ENCODE measurements at places on chromosomes 5 and 9. TPM values are rescaled to one million over a fixed set of nuclear protein-coding genes. Genes with fewer than 3 reads are reported as not detected.

GRCh38 chr9:71592400-71592799 lies 175.9 kb downstream of the CEMIP2 start:
- no peak overlapping the region for H3K4me3 ChIP-seq
- H3K4me1 ChIP-seq: no peaks in the 10 kb centered on the region
- H3K27me3 ChIP-seq: no peaks in the 10 kb centered on the region

DNA sequence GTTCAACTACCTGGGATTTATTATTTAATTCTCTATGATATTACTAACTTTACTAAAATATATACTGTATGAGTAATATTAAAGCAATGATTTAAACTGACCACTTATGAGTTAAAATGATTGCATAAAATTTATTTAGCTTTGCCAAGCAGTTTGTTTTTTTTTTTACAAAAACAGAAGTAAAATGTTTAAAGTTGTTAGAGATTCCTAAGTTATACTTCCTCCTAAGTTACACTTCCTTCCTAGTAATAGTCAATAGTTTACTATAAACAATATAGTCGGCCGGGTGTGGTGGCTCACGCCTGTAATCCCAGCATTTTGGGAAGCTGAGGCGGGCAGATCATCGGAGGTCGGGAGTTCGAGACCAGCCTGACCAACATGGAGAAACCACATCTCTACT lies 23.7 kb upstream of the LRRC19 start:
- DNase-seq: no peak
- H3K36me3 ChIP-seq: peaks cover 7% of the 10 kb centered on the region
- H3K27me3 ChIP-seq: no peaks in the 10 kb centered on the region
- H3K4me1 ChIP-seq: no peaks in the 10 kb centered on the region

- no peaks in the 10 kb centered on the region for H3K36me3 ChIP-seq
- peaks cover 12% of the 10 kb centered on the region for H3K4me1 ChIP-seq
- H3K27me3 ChIP-seq: no peaks in the 10 kb centered on the region
Measured at GRCh38 chr9:37800631-37801286, at the start of gene DCAF10. Gene DCAF10, plus strand, starts transcription at chr9:37800797. Its CDS starts 70 bp downstream, at chr9:37800867.

GRCh38 chr9:88678008-88678407 lies 143.0 kb downstream of the NXNL2 start:
- no peaks in the 10 kb centered on the region for H3K36me3 ChIP-seq
- H3K27ac ChIP-seq: no peak overlapping the region
- no peak overlapping the region for H3K4me3 ChIP-seq
- no peaks in the 10 kb centered on the region for H3K27me3 ChIP-seq
- H3K4me1 ChIP-seq: no peaks in the 10 kb centered on the region

SLC25A48 gene
- total RNA-seq: 1.8 TPM

GRCh38 chr5:144183254-144183889 lies 12.7 kb downstream of the KCTD16 start:
- no peaks in the 10 kb centered on the region for H3K36me3 ChIP-seq
- H3K4me3 ChIP-seq: no peak overlapping the region
- DNase-seq: no peak

DNA sequence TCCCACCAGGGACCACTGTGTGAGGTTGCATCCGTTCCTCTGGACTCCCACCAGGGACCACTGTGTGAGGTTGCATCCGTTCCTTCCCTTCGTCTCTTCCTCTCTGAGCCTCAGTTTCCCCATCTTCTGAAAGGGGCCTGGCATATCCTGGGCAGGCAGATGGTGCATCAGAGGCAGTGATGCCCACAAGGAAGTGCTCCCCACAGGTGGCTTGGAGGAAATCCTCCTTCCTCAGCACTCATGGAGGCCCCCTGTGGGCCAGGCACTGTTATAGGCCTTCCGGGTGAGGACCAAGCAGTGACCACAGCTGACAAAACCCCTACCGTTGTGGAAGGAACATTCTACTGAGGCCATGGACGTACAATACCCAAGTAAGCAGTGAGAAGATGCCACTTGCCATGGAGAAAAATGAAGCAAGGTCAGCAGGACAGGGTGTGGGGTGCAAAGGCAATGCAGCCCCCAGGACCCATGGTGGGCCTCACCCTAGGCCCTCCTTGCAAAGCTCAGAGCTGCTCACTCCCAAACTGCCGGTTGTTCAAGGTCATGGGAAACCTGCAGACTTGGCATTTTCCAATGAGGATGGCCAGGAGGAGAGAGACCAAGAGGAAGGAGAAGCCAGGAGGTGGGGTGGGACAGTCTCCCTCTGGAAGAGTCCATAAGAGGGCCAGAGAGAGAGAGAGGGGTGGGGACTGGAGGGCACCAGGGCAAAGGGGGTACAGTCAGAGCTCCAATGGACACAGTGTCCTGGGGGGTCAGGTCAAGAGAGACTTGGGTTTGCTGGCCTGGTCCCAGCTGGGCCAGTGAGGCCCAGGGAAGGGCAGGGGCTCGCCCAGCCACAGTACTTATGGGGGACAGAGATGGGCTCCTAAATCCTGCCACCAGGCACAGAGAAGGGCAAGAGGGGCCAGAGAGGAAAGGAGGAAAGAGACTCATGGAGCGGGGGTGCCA lies 51.1 kb downstream of the C9orf50 start:
- H3K27ac ChIP-seq: peak overlapping the region; percentile 74
- H3K4me1 ChIP-seq: peaks cover 34% of the 10 kb centered on the region
- no peak overlapping the region for H3K4me3 ChIP-seq
- H3K27me3 ChIP-seq: peaks cover 23% of the 10 kb centered on the region
- no peaks in the 10 kb centered on the region for H3K36me3 ChIP-seq
- DNase-seq: no peak

- H3K4me1 ChIP-seq: peaks cover 7% of the 10 kb centered on the region
- H3K27ac ChIP-seq: no peak overlapping the region
- no peak overlapping the region for H3K4me3 ChIP-seq
- H3K36me3 ChIP-seq: no peaks in the 10 kb centered on the region
Measured at GRCh38 chr5:160159991-160160792, 40.9 kb upstream of the PWWP2A start.

DNA sequence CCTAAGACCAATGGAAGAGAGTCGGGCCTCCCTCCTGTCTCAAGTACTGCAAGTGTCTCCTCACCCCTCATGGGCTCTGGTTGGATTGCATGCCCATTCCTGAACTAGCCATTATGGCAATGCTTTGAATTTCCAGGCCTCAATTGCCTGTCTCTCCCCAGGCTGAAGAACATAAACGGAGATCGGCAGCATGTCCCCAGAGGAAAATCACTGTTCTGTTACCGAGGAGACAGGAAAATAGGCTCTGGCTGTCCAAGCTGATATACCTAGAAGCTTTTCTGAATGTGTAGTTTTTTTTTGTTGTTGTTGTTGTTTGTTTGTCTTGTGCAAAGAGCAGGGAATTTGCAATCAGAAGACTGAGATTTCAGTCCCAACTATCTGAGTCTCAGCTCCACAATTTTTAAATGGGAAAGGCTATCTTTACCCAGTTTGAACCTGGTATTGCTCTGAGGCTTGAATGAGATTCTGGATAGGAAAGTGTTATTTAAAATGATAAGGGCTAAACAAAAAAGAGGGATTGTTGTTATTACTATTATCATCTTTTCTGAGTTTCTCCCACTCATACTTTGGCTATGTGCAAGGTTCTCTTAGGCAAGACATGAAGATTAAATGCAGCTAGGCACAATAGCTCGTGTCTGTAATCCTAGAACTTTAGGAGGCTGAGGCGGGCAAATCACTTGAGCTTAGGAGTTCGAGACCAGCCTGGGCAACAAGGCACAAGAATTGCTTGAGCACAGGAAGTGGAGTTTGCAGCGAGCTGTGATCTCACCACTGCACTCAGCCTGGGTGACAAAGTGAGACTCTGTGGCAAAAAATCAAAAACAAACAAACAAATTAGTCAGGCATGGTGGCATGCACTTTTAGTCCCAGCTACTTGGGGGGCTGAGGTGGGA lies 77.2 kb upstream of the KLF9 start:
- no peak overlapping the region for H3K4me3 ChIP-seq
- peaks cover 18% of the 10 kb centered on the region for H3K4me1 ChIP-seq
- H3K27ac ChIP-seq: no peak overlapping the region
- H3K36me3 ChIP-seq: no peaks in the 10 kb centered on the region

GRCh38 chr5:180138214-180138975 lies 66.8 kb upstream of the RNF130 start:
- H3K36me3 ChIP-seq: no peaks in the 10 kb centered on the region
- H3K27ac ChIP-seq: no peak overlapping the region
- no peak overlapping the region for H3K4me3 ChIP-seq
- no peaks in the 10 kb centered on the region for H3K4me1 ChIP-seq
- no peak for DNase-seq
- H3K27me3 ChIP-seq: no peaks in the 10 kb centered on the region

DNA sequence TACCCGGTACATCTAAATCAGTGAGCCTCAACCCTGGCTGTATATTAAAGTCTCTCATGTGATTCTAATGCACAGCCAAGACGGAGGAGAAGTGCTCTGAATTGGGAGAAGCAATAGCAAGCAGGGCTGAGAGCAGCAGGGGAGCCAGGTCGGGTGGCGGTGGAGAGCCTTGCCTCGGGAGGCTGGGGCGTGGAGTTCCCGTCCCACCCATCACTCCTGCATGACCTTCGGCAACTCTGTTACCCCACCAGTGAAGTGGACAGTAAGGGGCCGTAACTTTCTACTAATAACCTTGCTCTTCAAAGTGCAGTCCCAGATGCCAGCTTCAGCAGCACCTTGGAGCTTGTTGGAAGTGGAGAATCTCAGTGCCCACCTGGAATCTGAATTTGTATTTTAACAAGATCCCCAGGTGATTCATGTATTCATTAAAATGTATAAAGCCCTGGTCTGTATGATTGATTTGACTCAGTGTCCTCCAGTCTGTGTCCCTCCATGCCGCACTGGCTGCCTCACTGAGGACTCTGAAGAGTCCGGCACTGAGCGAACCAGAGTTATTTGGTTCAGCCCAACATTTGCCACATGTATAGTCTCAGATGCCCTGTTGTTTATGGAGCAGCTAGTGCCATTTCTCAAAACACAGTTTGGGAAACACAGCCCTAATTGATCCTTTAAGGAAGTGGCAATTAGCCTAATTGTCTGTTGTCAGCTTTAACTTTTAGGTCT lies 6.5 kb downstream of the ERGIC1 start:
- H3K27me3 ChIP-seq: no peaks in the 10 kb centered on the region
- H3K4me1 ChIP-seq: peaks cover 54% of the 10 kb centered on the region
- no peak overlapping the region for H3K4me3 ChIP-seq
- DNase-seq: no peak

DNA sequence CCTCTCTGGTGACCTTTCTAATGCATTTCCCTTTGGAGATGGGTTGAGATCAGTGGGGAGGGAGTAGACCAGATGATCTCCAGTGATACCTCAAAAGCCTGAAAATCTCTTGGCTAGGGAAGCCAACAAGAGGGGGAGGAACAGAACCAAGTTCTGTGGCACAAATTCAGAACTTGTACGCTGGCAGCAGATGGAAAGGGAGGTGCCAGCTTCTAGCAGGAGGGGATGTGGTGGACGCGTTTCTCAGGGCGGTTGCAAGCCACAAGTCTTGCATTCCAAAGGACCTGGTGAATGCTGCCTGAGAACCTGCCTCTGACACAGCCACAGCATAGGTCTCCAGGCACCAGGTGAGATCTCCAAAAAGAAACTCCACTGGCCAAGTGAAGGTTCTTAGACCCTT lies 13.4 kb downstream of the SLIT3 start:
- peaks cover 19% of the 10 kb centered on the region for H3K4me1 ChIP-seq

C5orf15 gene
- 52.7 TPM for total RNA-seq

GRCh38 chr9:123406016-123406415 lies 50.0 kb downstream of the CRB2 start:
- H3K27me3 ChIP-seq: no peaks in the 10 kb centered on the region
- no peaks in the 10 kb centered on the region for H3K36me3 ChIP-seq
- no peak overlapping the region for H3K27ac ChIP-seq
- no peak for DNase-seq
- no peaks in the 10 kb centered on the region for H3K4me1 ChIP-seq

DNA sequence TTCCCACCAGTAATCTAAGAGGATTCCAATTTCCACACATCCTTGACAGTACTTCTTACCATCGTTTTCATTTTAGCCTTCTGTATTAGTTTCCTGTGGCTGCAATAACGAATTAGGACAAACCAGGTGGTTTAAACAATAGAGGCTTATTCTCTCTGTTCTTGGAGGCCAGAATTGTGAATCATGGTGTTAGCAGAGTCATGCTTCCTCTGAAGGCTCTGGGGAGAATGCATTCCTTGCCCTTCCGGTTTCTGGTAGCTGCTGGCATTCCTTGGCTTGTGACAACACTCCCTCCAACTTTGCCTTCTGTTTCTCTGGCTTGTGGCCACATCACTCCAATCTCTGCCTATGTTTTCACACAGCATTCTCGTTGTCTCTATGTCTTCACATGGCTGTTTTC lies 23.5 kb downstream of the RIGI start:
- no peak for DNase-seq
- H3K4me3 ChIP-seq: no peak overlapping the region
- no peaks in the 10 kb centered on the region for H3K36me3 ChIP-seq
- H3K27ac ChIP-seq: no peak overlapping the region

GRCh38 chr5:146794326-146795029 lies 84.1 kb downstream of the PPP2R2B start:
- no peak for DNase-seq
- no peak overlapping the region for H3K4me3 ChIP-seq
- no peaks in the 10 kb centered on the region for H3K4me1 ChIP-seq

- no peak for DNase-seq
- no peaks in the 10 kb centered on the region for H3K27me3 ChIP-seq
- no peak overlapping the region for H3K4me3 ChIP-seq
- no peak overlapping the region for H3K27ac ChIP-seq
Measured at GRCh38 chr9:103068753-103069152, 73.6 kb downstream of the CYLC2 start.

DNA sequence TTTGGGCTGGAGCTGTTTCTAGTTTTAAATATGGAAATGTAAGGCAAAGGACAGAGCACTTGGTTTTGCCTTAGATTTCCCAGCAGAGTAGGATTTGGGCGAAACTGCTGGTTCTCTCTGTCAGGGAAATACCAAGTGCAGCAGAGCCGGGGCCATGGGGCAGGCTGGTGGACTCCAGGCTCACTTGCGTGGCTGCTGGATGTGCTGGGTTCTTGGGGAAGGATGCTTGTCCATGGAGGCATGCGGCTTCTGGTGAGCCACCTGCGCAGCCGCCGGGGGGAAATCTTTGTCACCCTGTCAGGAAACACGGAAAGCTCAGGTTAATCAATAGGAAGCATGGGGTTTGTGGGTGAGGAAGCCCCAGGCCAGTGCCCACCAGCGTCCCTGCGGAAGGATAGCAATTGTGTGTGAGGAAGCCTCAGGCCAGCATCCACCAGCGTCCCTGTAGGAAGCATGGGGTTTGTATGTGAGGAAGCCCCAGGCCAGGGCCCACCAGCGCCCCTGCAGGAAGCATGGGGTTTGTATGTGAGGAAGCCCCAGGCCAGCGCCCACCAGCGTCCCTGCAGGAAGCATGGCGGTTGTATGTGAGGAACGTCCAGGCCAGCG lies 80.1 kb downstream of the DAP start:
- no peak overlapping the region for H3K4me3 ChIP-seq
- H3K36me3 ChIP-seq: peaks cover 23% of the 10 kb centered on the region
- H3K4me1 ChIP-seq: no peaks in the 10 kb centered on the region

RNF183 gene
- total RNA-seq: not detected

SMIM33 gene
- 0.55 TPM for total RNA-seq
